ENCODE measurements at places on chromosomes 16 and 17.

DNA sequence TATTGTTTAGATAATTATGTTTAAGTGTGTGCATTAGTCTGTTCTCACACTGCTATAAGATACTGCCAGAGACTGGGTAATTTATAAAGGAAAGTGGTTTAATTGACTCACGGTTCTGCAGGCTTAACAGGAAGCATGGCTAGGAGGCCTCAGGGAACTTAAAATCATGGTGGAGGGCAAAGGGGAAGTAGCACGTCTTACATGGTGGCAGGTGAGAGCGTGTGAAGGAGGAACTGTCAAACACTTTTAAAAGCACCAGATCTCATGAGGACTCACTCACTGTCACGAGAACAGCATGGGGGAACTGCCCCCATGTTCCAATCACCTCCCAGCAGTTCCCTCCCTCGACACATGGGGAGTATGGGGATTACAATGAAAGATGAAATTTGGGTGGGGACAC is 203.5 kb upstream of the GOT2 start:
- DNase-seq: no peak

DNA sequence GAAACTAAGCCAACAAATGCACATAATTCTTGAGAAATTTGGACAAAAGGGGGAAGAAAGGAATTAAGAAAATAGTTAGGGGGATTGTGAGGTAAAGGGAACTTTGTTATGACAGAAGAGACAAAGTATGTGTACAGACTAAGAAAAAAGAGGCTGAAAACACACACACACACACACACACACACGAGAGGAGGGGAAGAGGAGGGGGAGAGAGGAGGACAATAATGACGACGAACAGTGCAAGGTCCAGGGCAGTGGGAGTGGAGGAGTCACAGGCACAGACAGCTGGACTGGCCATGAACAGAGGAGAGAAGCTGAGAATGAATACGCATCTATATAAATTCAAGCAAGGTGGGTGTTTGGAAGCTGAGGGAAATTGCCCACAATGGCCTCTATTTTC is 44.6 kb downstream of the MARVELD3 start:
- DNase-seq: no peak

DNA sequence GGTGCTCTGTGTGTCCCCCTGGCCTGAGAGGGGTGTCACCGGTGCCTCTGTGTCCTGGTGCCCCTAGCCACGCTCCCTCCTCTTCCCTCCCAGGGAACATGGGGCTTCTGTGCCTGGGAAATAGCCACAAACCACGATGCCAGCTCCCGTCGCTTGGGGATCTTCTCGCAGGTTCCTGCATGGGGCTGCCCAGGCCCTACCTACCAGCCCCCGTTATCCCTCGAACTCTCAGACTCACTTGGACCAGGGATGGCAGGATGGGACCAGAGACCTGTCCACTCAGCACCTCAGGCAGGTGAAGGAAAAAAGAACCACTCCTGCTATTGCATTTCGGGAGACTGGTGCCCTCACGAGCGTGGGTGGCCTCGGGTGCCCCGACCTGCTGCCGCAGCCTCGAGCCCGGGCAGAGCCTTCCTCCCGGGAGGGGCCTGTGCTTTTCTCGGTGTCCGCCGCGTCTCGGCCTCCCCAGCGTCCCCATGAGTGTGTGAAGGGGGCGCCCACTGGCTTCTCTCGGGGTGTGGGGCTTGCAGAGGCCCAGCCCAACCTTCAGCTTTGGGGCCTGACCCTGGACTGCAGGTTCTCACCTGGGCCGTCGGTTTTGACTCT is 41.0 kb upstream of the GNG13 start:
- DNase-seq: no peak

GRCh38 chr16:20271893-20272292 is 55.4 kb downstream of the GP2 start:
- DNase-seq: no peak

GRCh38 chr17:62059414-62059813 is 5.7 kb downstream of the MED13 start:
- no peak for DNase-seq

DNA sequence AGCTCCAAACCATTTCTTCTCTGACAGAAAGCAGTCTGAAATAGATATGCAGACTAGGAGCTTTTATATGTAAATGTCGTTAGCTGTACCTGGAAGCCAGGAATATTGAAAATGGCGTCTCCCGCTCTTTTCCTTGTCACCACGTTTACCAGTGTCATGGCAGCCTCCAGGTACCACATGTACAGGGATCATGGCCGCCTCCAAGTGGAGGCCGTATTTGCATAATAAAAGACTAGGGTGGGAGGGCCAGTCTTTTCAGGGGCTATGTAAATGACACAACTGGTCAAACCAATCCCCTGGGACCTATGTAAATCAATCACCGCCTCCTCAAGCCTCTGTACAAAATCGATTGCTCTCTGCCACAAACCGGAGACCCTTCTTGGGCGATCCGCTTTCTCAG is 54.3 kb downstream of the MYOCD start:
- DNase-seq: no peak

- DNase-seq: no peak
Observed at GRCh38 chr17:66517336-66518009, 215.1 kb downstream of the PRKCA start.

GRCh38 chr16:13298666-13299065 is 397.3 kb downstream of the SHISA9 start:
- DNase-seq: no peak

DNA sequence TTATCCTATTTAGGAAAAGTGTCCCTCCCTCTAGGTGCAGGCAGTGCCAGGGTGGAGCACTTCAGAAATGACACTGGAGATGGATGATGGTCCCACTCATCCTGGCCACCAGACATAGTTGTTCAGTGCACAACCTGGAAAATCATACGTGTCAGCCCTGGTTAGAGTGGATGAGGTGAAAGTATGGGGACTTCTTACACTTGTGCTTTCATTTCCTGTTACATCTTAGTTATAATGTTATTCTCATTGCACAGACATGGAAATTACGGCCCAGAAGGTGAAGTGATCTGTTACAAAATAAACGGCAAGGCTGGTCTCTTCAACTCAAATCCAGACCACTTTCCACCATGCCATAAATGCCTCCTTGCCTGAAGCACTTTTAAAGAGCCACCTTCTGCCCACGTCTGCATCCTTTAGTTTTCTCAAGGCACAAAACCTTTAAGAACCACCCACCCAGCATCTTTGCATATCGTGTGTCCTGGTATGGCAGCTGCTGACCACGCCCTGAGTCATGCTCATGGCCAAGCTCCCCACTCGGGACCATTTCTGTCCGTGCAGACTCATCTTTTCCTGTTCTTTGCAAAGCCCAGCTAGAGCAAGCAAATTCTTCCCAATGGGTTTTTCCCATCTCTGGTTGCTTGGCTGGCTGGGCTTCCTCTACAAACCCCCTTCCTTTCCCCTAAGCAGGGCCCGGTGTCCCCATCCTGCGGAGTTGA is 22.4 kb downstream of the TBC1D3B start:
- DNase-seq: no peak

DNA sequence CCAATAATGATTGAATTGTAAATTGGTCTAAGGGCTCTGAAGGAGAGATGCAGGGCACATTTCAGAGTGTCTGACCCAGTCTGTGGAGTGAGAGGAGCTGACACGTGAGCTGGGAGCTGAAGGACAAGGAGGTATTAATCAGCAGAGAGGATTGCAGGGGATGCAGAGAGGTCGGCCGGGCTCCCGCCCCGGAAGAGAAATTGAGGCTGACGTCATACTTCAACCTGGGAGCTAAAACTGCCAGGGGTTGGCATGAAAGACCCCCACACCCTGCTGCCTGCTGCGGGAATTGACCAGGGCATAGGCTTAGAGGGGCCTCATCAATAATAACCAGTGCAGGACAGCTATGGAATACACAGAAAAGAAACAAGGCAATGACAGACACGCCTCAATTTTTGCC is 53.6 kb upstream of the CLEC19A start:
- DNase-seq: no peak

GRCh38 chr17:83006515-83007455 is 72.6 kb upstream of the METRNL start:
- DNase-seq: no peak

DNA sequence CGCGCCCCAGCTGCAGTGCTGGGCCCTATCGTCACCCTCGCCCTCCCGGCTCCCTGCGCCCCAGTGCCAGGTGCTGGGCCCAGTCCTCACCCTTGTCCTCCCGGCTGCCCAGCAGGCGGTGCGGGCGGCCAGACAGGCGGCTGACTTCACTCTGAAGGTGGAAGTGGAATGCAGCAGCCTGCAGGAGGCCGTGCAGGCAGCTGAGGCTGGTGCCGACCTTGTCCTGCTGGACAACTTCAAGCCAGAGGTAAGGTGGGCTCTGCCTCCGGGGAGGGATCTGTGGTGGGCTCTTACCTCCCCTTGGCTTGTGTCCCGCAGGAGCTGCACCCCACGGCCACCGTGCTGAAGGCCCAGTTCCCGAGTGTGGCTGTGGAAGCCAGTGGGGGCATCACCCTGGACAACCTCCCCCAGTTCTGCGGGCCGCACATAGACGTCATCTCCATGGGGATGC is 17.9 kb downstream of the QPRT start:
- DNase-seq: no peak

DNA sequence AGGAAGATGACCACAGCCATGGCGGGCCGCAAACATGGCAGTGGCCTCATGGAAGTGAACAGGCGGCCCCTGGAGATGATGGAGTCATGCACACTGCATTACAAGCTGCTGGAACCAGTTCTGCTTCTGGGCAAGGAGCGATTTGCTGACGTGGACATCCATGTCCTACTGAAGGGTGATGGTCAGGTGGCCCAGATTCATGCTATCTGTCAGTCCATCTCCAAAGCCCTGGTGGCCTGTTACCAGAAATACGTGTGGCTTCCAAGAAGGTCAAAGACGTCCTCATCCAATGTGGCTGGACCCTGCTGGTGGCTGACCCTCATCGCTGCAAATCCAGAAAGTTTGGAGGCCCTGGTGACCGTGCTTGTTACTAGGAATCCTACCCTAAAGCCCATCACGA is 13.4 kb upstream of the WSB1 start:
- no peak for DNase-seq

GRCh38 chr16:20263138-20263855 is 64.0 kb downstream of the GP2 start:
- DNase-seq: no peak

DNA sequence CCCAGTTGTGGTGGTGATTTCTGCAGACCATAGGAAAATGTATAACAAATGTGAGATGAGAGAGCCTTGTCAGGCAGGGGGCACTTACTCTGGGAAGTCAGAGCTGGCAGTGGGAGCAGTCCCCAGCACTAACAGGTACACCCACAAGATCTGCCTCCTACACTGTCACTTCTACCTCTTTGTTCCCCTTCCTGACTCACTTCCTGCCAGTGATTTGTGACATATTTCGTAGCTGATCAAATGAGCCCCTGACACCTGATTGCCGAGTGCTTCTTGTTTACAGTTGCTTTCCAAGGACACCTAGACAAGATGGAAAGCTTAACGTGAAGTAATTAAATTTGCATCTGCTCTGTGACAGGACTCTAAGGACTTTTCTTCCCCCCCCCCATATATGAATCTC is 40.5 kb downstream of the FTO start:
- no peak for DNase-seq

- no peak for DNase-seq
Observed at GRCh38 chr17:58507123-58507634, 7.3 kb downstream of the MTMR4 start.

DNA sequence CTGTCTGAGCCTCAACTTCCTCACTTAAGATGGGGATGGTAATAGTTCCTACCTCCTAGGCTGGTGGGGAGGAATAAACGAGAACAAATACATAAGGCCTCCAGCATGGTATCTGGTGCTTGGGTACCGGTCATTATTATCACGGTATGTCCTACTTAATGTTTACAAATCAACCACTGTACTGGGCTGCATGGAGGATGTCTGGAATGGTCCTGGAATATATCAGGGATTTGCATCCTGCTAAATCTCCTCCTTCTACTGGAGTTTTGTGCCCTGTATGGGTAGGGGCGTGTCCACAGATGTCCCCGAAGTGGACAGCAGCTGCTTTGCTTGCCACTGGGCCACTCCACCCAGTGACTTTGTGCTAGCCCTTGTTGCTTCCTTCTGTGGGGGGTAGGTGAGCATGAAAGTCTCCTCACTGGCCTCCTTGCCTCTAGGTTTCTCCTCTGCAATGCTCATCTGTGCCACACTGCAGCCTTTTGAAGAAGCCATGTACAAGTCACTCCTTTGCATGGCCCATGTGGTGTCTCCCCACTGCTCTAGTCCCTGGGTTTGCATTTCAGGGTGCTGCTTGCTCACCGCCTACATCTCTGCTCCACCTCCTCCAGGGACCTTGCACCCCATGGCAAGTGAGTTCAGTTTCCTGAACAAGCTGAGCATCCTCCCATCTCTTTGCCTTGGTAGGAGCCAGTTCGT is 2.2 kb upstream of the CMIP start:
- DNase-seq: no peak

GRCh38 chr16:8655184-8655717 is 19.2 kb upstream of the ABAT start:
- DNase-seq: no peak

DNA sequence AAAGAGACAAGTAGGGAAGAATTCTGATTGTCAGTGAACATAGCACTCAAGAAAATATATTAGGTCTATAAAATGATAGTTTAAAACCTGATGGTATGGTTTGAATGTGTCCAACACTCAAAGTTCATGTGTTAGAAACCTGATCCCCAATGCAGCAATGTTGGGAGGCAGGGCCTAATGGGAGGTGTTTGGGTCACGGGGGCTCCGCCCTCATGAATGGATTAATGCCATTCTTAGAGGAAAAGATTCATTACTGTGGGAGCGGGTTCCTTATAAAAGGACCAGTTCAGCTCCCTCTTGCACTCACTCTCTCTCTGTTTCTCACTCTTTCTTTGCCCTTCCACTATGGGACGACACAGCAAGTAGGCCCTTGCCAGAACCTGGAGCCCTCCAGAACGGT is 41.5 kb upstream of the SLC47A1 start:
- no peak for DNase-seq

DNA sequence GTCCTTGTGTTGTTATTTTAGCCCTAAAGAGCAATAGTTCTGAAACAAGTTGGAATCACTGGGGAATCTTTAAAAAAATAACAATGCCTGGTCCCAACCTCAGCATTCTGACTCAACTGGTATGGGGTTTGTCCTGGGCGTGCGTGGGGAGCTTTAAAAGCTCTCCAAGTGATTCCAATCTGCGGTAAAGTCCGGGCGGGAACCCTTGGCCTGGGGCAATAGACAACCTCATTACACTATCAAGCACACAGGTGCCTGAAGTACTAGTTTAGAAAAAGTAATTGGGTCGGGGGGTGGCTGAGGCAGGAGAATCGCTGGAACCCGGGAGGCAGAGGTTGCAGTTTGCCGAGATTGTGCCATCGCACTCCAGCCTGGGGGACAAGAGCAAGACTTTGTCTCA is 4.4 kb downstream of the STX8 start:
- no peak for DNase-seq
